Activated CD4-positive, alpha-beta T cell treated with anti-CD3 and anti-CD28 coated beads, Interleukin-2, amount 50 U/mL, for 4 hours (primary cell): ENCODE measurements at places on chromosomes 6 and 20.

DNA sequence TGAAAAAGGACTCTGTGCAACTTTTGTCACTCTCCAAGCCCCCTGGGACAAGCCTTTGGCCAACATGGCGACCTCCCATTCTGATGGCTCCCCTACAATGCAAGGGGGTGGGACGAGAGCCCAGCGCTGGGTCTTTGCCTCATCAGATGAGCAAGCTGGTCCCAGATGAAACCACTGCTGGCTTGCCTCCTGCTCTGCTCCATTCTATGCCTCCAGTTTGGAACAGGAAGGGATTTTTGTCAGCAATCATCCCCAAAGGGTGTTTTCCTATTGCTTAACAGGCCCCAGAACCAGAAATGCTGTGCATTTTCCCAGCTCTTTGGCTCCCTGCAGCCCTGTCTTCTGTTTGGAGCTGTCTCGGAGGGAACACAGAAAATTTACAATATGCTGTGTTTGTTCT is 412.7 kb downstream of the MAFB start:
- DNase-seq: no peak

- DNase-seq: no peak
Observed at GRCh38 chr6:155388591-155388990, 67.0 kb downstream of the NOX3 start.

- DNase-seq: no peak
Observed at GRCh38 chr20:57124366-57124765, 142.1 kb downstream of the BMP7 start.

- DNase-seq: no peak
Observed at GRCh38 chr6:4346659-4347333, 211.4 kb upstream of the ECI2 start.

DNA sequence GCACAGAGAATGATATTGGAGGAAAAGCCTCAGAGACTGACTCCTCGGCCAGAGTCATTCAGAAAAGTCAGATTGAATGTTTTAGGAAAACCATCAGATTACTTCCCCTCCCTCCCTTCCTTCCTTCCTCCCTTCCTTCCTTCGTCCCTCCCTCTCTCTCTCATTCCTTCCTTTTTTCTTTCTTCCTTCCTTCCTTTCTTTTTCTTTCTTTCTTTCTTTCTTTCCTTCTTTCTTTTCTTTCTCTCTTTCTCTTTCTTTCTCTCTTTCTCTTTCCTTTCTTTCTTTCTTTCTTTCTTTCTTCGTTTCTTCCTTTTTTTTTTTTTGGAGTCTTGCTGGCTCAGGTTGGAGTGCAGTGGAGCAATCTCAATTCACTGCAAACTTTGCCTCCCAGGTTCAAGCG is 7.4 kb downstream of the OCSTAMP start:
- no peak for DNase-seq

DNA sequence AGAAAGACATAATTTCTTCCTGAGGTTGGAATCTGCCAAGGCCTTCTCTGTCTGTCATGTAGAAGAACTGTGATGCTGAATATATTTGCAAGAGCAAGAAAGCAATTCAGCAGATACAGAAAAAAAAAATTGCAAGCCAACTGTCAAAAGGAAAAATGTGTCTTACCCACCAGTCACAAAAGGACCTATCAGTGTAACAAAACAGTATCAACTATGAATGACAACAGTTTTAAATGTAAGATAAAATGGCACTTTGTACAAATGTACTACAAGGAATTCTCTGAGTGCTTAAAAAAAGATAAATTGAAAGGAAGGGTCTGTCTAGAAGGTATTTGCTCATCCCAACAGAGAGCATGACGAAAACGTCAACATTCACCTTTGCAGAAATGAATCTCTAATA is 185.3 kb upstream of the TFAP2D start:
- DNase-seq: no peak

DNA sequence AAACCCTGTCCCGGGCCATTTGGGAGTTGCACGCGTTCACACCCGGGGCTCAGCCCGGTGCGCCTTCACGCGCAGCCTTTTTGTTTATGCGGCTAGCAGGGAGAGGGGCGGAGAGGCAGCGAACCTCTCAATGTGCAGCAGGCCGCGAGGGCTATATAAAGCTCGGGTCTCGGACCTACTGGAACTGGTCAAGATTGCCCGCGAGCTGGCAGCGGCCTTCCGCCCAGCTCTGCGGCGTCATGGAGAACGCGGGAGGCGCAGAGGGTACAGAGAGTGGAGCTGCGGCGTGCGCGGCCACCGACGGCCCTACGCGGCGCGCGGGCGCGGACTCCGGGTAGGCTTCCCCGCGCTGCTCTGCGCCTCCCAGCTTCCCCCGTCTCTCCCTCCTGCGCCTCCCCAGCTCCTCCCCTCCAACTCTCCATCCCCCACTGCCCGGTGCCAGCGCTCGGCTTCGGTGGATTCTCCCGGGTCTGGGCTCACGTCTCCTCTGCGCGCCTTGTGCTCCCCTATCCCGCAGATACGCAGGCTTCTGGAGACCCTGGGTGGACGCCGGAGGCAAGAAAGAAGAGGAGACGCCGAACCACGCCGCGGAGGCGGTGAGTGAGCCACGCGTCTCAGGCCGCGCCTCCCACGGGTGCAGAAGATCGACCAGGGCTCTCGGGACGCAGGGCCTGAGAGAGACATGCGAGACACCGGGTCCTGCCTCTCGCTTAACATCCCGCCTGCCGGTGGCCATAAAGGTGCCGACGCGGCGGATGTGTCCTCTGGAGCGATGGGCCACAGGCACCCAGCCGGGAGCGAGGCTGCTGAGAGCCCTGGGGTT is at the start of gene RIPPLY2:
Gene RIPPLY2 (plus strand): TSS at position 183 of the 823 bp plus-strand sequence. CDS start 57 bp downstream, at position 240.
- no peak for DNase-seq

- DNase-seq: no peak
Observed at GRCh38 chr20:64228751-64229506, 26.6 kb upstream of the PCMTD2 start.
